ENCODE measurements at places on chromosomes 5 and 9.

DNA sequence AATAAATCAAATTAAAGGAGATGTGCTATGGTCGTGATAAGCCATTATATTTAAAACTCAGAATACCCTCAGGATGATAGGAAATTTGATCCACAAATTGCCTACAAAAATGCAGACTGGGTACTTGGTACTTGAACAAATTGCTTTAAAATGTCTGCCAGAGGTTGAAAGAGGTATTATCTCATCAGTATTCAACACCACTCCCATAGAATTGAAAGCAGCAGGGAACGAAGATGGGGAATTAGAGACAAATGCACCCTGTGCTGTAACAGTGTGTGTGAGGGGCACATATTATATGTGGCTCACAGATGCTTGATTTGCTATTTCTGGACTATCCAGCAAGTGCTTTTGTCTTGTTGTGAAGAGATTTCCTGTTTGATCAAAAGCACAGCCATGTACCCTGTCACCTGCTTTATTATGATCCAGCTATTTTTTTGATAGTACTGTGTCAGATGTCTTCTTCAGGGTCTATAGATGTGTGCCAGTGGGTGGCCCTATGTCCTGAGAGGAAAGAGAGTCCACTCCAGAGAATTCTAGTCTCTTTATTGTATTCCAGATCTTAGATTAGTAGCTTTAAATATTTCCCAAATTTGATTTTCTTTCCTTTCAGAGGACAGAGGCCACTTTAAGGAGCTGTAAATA lies 120.1 kb downstream of the XRCC4 start:
- DNase-seq, result no peak

DNA sequence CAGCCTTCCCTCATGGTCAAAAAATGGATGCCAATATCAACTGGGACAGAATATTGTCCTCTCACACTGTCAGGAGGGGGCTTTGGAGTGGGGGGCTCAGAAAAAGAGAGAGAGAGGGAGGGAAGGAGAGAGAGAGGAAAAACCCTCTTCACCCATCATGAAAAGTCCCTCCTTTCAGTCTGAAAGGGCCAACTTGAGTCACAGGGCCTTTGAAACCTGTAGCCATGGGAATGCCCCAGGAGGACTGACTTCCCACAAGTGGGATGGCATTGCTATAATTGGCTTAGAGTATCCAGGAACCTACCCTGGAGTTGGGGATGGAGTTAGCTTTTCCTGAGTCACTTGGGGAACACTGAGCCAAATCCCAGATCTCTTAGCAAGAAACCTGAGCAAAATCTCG lies 41.2 kb downstream of the DNAJC21 start:
- DNase-seq, result no peak

DNA sequence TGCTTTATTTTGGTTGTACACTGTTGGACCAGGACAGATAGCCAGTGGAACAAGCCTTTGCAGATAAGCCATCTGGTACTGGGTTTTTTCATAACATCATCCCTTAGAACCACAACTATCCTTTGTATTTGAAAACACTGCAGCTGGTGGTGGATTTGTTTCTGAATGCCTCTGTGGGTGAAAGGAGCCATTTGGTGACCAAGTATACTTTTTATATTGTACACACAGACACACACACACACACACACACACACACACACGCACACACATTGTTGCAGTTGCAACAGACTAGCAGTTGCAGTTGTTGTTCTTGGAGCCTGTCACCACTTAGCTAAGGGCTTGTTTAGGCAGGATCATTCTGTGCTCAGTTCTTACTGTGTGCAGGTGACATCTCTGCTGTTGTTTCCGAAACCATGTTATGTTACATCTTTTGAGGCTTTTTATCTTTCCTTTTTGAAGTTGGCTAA lies 22.9 kb upstream of the CAVIN4 start:
- no peak for DNase-seq

DNA sequence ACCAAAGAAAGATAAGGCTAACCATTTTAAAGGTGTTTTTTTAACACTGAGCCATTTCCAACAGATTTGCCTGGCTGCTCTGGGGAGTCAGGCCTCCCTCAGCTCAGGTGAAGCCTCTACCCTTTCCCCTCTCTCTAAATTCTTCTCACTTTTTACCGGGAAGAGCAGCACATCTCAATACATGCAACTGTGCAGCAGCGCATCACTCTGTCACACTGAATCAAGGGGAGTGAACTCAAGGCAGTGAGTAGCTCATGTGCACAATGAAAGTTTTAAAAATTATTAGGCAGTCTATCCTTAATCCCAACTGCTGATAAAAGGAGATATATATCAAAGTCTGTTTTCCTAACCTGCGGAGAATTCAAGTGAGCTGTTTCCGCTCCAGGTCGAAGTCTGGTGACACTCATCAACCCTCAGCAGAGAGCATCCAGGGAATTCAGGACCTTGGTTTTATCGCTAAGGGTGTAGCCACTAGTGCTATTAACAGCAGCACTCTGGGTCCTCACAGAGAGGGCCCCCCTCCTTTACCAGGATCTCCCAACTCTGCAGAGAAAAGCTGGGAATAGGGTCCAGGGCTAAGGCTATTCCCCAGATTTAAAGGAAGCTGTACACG lies 1.0 kb downstream of the CEMIP2 start:
- no peak for DNase-seq

DNA sequence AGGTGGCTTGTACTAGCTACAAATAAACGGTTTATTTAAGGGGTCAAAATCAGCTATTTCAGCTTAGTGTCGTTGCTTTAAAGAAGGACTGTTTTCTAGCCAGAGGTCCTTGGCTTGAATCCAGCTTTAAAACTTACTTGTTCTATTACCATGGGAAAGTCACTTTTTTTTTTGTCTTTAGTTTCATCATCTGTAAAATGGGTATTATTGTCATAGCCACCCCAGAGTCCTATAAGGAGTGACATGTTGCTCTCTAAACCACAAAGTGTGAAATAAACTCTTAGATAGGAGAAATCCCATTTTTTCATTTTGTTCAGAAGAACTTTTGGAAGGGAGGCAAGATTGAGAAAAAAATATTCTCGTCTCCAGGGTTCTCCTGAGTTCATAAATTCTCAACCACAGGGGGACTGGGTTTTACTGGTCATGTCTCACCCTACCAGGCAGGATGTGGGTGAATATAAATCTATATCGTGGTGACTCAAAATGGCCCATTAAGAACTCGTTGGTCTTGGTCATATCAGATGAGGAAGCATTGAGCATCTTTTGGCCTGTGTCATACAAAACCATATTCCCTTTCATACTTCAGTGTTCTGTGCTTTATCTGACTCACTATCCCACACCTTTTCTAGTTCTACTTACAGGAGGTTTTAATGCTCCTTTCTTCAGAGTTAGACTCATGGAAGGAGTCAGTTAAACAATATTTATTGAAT lies 202.7 kb upstream of the NR3C1 start:
- no peak for DNase-seq

GRCh38 chr9:133160742-133161546 lies 2.8 kb downstream of the GBGT1 start:
- no peak for DNase-seq

- no peak for DNase-seq
Measured at GRCh38 chr9:118647331-118647730, 721.9 kb downstream of the BRINP1 start.

DNA sequence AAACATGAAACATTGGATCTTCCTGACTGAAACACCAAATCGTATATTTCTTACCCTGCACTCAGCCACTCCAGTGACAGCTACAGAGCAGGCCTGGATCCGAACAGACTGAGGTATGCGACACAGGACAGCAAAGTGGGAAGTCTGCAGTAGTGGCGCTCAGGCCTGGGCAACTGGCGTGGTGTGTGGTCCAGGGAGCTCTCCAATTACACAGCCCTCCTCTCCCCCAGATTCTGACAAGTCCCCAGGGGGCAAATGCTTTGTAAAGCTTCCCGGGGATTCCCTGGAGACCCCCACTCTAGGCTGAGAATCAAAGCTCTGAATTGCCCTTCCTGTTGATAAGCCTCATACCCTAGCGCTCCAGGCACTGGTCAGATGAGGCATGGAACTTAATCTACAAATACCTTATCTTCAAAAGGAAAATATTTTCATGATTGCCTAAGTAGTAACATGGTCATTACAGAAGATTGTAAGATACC lies 104.8 kb upstream of the ERCC6L2 start:
- no peak for DNase-seq

DNA sequence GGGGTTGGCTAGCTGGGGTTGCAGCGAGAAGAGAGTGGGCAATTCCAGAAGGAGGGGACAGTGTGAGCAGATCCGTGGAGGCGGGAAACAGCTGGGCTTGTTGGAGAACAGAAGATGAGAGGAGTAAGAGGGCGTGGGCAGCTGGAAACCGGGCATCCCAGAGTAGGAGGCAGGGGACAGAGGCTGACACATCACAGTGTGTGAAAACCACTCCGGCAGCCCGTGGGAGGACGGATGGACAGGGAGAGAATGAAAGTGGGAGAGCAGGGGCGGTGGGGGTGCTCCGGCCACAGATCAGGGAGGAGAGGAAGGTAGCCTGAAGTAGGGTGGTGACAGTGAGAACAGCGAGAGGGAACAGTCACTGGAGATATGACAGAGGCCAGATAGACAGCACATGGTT lies 8.3 kb upstream of the PSMB7 start:
- DNase-seq, result no peak

DNA sequence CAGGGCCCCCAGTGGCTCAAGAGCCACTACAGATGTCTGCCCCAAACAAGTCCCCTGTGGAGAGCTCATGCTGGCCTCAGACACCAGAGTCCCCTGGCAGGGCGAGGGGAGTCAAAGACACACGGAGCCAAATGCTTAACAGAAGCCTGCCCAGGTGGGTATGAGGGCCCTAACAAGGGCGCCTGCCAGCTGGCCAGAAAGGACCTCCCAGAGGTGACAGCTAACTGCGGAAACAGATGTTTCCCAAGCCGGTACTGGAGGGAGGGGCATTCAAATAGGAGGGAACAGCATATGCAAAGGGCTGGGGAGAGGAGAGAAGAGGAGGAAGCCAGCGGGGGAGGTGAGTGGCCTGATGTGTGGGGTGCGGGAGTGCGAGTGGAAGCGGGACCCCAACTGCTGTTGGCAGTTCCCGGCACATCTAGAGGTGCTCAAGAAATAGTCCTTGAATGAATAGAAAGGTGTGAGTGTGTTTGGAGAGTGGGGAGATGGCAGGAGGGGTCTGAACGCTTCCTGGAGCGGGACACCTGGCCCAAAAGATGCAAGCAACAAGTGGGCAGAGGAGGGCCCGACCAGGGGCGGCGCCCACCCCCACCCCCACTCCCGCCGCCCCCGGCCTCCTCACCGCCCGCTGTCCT lies 824 bp downstream of the MXD3 start:
- DNase-seq, result no peak

GRCh38 chr5:53164478-53165165 lies 55.1 kb upstream of the MOCS2 start:
- no peak for DNase-seq

GRCh38 chr5:160298189-160298588 lies 14.2 kb downstream of the CCNJL start:
- DNase-seq, result no peak

GRCh38 chr5:179318221-179318955 lies 26.9 kb downstream of the ADAMTS2 start:
- DNase-seq, result no peak

DNA sequence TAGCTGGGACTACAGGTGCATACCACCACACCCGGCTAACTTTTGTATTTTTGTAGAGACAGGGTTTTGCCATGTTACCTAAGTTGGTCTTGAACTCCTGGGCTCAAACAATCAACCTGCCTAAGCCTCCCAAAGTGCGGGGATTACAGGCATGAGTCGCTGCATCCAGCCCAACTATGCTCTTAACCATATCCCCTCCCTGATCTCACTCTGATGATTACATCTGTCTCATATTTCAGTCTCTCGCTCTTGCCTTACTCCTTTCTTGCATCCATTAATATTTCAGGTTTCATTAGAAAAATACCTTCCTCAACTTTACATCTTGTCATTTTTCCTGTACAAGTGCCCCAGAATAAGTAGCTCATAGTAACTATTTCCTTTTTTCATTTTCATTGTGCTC lies 61.0 kb upstream of the BASP1 start:
- DNase-seq, result no peak

DNA sequence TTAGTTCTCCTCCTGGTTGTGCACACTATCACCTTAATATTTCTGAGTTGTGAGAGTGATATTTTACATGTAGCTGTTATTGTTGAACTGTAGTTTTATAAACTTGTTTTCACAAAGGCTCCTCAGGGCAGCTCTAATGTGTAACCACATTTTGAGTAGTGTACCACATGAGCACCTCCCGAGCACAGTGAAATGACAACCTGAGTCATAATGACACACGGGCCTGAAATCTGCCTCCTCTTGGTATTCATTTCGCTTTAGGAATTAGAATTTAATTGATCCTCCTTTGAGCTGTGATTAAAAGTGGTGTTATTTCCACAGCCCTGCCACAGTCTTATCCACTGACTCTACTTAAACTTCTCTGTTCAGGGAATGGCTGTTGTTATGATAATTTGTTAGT lies 7.9 kb downstream of the MTRR start:
- DNase-seq, result no peak

DNA sequence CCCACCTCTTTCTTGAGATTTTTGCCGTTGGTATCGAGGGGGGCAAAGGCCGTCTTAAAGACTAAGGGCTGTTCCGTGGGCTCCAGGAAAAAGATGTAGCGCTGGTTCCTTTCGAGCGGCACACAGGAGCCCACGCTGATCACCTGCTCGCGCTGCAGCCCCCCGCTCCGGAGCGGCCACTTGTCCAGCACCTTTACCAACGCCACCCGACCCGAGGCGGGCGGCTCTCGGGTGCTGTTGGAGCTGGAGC lies 781 bp downstream of the NRG2 start:
- no peak for DNase-seq

GRCh38 chr5:43065387-43065947 lies 25.3 kb upstream of the ANXA2R start:
- no peak for DNase-seq

GRCh38 chr5:117486879-117487391 lies 912.3 kb upstream of the SEMA6A start:
- DNase-seq, result no peak

GRCh38 chr9:3528451-3528850 lies 2.6 kb upstream of the RFX3 start:
- DNase-seq, result no peak

DNA sequence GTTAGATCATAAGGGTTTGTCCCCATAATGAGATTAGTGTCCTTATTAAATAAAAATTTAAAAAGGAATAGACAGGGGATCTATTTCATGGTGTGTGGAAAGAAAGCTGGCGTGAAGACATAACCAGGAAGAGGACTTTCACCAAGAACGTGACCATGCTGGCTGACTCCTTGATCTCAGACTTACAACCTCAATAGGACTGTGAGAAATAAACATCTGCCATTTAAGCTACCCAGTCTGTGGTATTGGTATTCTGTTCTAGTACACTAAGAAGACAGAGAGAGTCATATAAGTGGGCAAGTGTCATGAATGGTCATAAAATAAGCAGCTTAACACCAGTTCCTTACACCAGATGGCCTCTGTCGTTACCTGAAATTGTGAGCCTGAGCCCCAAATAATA lies 259.4 kb upstream of the CCNG1 start:
- no peak for DNase-seq

DNA sequence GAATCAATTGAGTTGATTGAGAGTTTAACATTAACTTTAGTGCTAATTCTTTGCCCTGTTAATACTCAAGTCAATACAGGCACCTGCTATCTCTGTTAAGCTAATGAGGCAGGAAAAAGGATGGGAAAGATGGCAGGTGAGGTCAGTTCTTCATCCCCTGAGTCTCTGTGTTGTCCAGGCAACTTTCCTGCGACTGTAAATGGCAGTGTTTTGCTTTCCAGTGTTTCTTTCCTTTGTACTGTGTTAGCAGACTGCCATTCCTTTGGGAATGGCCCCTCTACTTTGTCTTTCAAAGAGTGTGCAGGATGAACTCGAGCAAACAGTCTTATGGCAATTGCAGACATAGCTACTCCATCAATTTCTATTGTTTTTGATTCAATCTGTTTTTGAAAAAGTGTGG lies 202.2 kb upstream of the VLDLR start:
- no peak for DNase-seq

GRCh38 chr9:72808446-72808768 lies 144.4 kb downstream of the ALDH1A1 start:
- no peak for DNase-seq
